ENCODE measurements at places on chromosomes 16 and 17.

GRCh38 chr16:11552440-11552839 is 34.3 kb downstream of the LITAF start:
- DNase-seq, result no peak

DNA sequence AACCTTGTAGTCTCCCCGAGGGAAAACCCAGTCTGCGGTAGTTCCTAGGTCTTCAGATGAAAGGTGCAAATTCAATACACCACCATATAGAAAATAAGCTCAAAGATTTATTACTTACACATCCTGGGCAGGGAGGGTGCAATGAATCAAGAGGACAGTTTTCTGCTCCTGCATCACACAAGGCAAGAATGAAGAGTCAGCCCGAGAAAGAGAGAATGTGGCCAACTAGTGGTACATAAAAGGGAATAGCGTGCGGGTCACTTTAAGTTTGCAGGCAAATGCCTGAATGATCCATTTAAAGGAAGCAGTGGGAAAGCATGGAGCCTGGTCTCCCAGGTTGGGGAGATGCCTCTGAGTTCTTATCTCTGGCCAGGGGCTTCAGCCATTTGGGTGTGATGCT is 403.4 kb downstream of the GRIN2A start:
- DNase-seq, result no peak

DNA sequence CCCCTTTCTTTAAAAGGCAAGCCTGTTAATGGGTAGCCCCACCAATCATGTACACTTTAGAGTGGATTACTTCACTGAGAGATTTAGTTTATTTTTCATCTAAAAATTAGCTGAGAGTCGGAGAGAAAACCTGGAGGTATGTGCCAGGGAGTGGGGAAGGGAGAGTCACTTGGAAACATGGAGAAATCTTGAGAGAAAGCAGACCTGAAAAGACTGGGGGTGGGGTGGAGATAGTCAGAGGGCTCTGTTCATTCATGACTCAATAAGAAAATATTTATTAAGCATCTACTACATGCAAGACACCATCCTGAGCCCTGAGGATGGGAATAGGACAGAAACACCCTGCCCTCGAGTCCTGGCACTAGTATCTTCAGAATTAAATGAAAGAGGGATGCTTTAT is 27.4 kb upstream of the RCVRN start:
- DNase-seq, result no peak

- no peak for DNase-seq
Observed at GRCh38 chr16:31880322-31880979, 6.8 kb downstream of the ZNF267 start.

- DNase-seq, result no peak
Observed at GRCh38 chr17:31527606-31528005, 136.1 kb downstream of the RAB11FIP4 start.

DNA sequence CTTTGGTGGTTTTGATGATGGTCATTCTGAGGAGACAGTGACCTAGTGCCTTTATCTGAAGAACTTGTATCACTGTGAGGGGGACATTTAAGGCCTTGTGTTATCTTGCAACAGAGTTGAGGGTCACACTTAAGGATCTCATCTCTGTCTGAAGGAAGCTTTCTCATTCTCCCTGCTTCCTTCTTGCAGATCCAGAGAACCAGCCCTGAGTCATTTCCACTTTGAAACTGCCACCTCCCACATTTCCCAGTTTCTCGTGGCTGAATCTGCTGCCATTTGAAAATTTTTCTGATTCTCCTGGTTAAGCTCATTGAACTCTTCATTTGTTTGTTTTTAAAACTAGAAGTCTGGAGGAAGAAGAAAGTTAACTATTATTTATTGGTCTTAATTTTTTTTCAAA is 190.2 kb upstream of the CDH11 start:
- DNase-seq, result no peak

DNA sequence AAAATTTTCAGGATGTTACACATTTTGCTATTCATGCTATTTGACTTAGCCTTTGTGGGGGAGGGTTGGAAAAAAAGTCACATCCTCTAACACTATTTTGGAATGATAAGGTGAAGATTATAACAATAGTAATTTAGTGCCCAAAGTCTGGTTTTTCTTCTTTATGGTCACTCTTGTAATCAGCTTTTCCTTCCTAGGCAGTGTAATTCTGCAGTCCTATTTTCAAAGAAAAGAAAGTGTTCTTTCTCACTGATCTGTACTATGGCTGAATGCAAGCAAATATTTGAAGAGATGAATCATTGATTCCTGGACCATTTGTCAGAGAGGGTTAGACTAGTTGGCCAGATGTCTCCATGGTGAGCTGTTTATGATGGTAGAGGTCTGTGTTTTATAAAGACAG is 8.4 kb downstream of the RSPRY1 start:
- DNase-seq, result no peak

GRCh38 chr16:67372664-67373063 is 20.6 kb downstream of the TPPP3 start:
- DNase-seq, result no peak

DNA sequence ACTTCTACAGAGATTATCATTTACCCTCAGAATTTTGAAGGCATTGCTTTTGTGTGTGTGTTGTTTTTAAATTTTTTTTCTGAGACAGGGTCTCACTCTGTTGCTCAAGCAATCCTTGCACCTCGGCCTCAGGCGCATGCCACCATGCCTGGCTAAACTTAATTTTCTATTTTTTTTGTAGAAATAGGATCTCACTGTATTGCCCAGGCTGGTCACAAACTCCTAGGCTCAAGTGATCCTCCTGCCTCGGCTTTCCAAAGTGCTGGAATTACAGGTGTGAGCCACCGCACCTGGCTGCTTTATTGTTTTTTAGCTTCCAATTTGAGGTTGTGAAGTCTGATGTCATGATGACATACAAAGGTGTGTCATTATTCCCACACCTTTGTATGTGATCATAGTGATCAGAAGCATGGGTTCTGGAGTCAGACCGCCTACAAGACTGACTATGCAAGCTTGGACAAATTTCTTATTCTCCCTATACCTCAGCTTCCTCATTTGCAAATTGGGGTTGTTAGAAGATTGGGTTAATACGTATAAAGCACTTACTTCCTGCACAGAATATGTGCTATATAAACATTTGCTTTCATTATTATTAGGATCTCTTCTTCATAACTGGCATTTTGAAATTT is 5.8 kb downstream of the SEPHS2 start:
- no peak for DNase-seq

DNA sequence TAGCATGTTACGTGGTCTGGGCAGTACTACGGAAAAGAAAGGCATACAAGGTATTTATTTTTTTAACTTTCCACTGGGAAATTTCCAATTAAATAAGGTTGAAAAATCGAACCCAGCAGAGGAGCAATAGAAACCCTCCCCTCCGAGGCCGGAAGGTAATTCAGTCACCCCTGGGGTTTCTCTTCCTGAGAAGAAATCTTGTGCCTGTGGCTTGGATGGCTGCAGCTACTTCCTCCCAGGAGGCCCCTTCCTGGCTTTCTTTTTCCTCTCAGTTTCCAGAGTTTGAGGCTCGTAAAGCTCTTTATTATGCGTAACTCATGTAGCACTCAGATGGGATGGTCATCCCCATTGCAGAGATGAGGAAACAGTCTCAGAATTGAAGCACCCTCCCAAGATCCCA is 140.3 kb downstream of the ASIC2 start:
- no peak for DNase-seq

DNA sequence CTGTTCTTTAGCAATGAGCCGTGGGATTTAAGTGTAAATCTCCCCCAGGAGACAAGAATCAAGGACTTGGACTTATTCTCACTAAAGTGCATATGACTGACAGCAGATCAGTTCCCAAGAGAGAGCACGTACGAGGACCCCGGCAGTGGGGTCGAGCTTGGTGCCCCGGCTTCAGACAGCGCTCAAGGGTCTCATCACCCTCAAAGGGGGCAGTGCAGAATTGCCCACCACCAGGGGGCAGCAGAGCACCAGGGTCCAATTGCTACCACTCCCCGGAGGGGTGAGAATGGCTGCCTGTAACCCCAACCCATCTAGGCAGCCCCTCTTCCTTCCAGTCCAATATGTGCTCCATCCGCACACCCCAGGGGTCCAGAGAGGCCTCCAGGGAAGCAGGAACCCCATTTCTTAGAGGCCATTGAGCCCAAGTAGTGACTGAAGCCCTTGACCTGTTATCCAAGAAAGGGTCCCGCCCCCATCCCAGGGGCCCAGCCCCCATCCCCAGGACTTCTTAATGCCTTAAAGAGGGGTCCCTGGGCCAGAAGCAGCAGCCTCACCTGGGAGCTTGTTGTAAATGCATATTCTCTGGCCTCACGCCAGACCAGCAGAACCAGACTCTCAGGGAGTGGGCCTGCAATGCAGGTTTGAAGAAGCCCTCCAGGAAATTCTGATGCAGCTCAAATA is 86.1 kb downstream of the ZDHHC7 start:
- peak; percentile 35 for DNase-seq

GRCh38 chr17:4199818-4200402 is 56.9 kb downstream of the CYB5D2 start:
- DNase-seq, result no peak

DNA sequence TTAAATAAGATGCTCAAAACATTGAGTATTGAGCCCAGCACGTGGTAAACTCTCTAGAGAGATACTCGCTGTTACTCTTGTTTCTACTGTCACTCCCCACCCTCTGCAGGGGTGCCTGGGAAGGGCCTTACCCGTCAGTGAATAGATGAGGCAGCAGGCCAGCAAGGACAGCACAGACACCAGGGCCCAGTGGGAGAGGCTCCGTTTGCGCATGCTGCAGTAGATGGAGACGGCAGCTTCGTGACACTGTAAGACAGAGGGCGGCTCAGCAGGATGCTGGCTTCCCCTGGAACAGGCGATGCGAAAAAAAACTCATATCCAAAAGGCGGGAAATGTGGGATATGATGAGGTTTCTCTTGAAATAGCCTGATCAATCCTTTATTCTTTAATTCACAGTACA is 20.0 kb downstream of the SLC38A8 start:
- no peak for DNase-seq
